ENCODE measurements at places on chromosomes 13 and 19.

DNA sequence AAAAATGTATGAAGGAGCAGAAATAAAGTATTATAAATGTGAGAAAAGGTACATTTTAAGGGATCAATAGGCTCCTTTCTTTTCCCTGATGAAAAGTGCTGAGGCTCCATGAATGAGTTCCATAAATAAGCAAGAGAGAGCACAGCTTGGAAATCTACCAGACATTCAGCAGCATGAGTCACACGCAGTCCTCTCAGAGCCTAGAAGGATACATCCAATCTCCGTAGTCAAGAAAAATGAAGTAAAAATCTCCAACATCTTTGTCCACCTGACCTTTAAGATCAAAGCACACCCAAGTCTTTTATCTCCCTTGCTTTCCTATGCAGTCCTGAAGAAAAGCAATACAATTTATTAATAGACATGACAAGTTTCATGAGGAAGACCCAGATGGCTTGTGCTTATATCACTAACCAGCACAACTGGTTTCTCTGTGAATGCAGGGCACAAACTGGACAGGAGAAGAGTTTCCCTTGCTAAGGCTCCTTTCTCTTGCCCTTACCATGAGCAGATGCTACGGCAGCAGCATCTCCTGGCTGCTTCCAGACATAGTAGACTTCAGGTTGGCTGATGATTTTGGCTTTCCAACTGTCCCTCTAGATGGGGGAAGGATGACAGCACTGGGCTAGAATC, 730.8 kb downstream of the EFNB2 start:
- DNase-seq: no peak

DNA sequence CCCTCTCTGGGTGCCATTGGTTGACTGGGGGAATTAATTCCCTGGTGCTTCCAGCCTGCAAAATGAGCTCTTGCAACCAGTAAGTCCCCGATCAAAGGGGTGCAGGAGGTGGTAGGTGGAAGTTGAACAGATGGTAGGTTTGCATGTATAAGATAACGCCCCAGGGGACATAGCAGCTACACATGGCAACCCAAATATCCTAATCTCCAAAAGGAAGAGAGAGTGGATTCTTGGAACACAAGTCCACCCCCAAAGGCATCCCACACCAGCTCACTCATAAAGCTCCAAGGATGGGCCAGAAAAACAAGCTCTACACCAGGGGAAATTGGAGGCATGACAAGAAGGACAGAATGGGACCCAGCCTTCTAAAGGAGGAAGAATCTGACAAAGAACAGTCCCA, 4.8 kb downstream of the CD209 start:
- no peak for DNase-seq

GRCh38 chr13:21034603-21035191, 26.7 kb downstream of the LATS2 start:
- no peak for DNase-seq

DNA sequence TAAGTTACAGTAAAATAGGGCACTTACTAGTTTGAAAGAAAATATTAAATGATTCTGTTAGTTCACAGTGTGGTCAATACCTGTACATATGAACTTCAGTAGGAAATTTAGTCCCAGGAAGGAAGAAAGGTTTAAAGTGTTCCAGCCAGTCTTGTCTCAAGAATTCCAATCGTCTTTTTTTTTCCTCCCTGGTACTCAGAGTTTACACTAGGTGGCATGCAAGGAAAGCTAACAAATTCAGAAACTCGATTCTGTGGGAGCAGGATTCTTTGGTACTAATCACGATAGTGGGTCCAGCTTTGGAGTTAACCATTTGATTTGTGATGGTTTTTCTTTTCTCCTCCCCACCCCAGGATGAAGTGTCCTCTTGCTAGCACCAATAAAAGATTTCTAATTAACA, 43.6 kb downstream of the POLR1D start:
- DNase-seq: no peak

- no peak for DNase-seq
These were observed 1000.6 kb downstream of the OLFM4 start for GRCh38 chr13:54029226-54029625.

Data from lower lobe of right lung (tissue), 2 donors.